ENCODE measurements at places on chromosomes 12 and 14. TPM values are rescaled to one million over a fixed set of nuclear protein-coding genes. Genes with fewer than 3 reads are reported as not detected.

The STX2 gene
- total RNA-seq, result 14.4 TPM

The ISCA2 gene
- total RNA-seq, result 40.2 TPM

The CABP1 gene
- total RNA-seq, result 8.7 TPM

The TPPP2 gene
- 0.80 TPM for total RNA-seq

The P2RX4 gene
- 12.6 TPM for total RNA-seq

The SYNE3 gene
- 7.8 TPM for total RNA-seq

The SMCO2 gene
- not detected for total RNA-seq

The KRT82 gene
- total RNA-seq, result not detected

The SYNJ2BP gene
- total RNA-seq, result 53.5 TPM

Measured in heart right ventricle (tissue), 16 donors.